ENCODE measurements at places on chromosomes 5 and 9.
A peak's percentile ranks its signal among the peaks of the same experiment; 100 is the strongest.

- no peak for DNase-seq
These were observed 166.2 kb upstream of the PPP2R2B start for GRCh38 chr5:147044572-147045273.

DNA sequence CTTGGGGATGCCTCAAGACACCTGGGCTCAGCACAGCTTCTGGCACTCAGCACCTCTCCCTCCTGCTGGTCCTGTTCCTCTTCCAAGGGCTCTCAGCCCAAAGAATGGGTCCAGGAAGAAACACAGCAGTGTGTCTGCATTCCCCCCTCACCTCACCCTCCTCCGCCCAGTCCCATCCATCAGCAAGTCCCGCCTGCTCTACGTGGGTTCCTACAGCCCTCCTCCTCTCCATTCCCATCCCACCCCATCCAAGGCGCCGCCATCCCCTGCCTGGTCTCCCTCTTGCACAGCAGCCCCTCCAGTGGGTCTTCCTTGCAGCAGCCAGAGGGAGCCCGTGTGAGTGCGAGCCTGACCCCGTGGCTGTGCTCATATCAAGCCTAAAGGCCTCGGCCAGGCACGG is 52.3 kb upstream of the RPL26L1 start:
- DNase-seq, result no peak

- DNase-seq, result no peak
These were observed 954 bp downstream of the TBCA start for GRCh38 chr5:77774981-77775789.

GRCh38 chr9:85248514-85249312 is 493.0 kb downstream of the AGTPBP1 start:
- no peak for DNase-seq

- DNase-seq, result no peak
These were observed 59.7 kb downstream of the PRELID2 start for GRCh38 chr5:145775411-145775810.

GRCh38 chr9:121483049-121483448 is 16.6 kb downstream of the GGTA1 start:
- DNase-seq, result no peak

GRCh38 chr5:156402387-156402921 is 75.5 kb downstream of the SGCD start:
- DNase-seq, result peak; percentile 13

GRCh38 chr9:113941056-113941455 is 64.9 kb downstream of the ZNF618 start:
- no peak for DNase-seq

- no peak for DNase-seq
These were observed 382.9 kb downstream of the MAT2B start for GRCh38 chr5:163888366-163888765.

DNA sequence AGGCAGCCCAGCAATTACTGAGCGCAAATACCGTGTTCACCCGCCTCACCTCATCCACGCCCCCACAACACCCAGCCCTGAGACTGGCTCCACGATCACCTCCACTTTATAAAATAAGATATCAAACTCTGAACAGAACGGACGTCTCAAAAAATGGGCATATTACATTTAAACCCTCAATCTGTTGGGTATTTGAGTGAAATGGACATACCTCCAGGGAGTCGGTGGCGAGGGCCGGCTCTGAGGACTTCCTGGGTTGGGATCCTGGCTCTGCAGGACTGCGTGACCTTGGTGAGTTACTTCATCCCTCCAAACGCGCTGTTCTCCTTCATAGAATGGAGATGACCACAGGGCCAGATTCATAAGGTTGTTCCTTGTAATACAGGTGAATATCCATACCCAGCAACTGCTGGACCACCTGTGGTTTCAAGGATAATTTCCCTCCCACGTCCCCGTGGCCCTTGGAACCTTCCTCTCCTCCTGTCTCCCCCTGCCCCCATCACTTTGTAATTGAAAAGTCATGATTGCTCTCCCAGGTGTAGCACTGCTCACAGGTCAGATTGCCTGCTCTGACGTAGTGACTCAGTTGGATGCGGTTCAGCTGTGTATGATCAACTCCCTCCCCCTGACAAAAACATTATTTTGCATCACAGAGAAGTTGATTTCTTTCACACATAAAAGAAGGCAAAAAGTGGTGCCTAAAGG is 135.6 kb downstream of the KCNIP1 start:
- no peak for DNase-seq

- DNase-seq, result no peak
These were observed 70.7 kb downstream of the PAX5 start for GRCh38 chr9:36963346-36963745.

- DNase-seq, result no peak
These were observed 4.2 kb downstream of the BARX1 start for GRCh38 chr9:93950619-93951601.

GRCh38 chr9:135941288-135941995 is 19.7 kb downstream of the UBAC1 start:
- DNase-seq, result no peak

GRCh38 chr9:127524373-127524772 is 73.1 kb downstream of the LRSAM1 start:
- DNase-seq, result no peak

DNA sequence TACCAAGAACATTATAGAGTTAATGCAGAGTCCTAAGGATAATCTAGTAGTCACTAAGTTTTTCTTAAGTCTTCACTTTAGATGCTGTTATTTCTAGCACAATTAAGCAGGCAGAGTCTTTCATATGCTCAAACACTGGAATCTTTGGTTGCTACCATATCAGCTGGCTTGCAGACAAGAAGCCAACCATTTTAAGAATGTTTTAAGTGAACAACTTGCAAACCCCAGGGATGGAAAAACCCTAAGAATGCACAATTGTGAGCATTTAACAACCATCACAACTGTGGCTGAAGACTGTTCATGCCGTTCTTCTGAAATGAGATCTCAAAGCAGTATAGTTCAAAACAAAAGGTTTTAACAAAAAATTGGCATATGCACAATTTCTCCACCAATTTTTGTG is 55.1 kb downstream of the CSNK1A1 start:
- DNase-seq, result no peak

GRCh38 chr5:30832519-30832918 is 361.0 kb upstream of the CDH6 start:
- DNase-seq, result no peak

DNA sequence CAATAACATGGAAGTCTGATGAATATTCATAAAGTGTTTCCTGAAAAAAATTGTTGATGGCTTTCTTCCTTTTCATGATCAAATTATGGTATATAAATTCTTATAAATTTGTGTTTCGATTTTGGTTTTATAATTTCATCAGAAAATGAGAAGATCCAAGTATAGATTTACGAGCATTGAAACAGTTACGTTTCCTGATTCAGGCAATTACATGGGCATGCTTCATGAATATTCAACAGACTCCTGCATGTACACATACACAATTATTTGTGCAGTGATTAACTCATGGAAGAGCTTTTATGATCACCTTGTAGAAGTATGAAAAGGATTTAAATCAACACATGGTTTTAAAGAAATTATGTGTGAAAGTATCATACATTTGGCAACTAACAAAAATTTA is 136.7 kb downstream of the MPDZ start:
- DNase-seq, result no peak

DNA sequence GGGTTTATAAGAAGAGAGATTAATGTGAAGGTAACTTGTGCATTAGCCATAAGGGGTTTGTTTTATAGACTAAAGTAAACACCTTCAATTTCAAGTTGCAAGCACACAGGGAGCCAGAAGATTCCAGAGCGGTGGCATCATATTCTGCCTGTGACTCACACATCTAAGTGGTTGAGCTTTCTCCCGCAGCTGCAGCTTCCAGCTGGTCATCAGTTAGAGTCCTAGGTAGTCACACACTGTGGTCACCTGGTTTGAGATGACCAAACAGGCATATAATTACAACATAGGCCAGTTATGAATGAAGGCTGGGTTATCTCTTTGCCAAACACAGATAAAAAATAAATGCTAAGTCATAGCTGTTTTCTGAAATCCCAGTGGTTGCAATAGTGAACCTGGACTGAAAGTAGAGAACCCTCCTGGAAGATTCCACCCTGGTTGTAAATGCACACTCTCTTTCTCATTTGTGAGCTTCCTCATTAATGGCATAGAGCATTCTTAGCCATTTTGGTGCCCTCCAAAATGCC is 171.3 kb downstream of the GDNF start:
- no peak for DNase-seq

GRCh38 chr9:109549386-109549785 is 51.3 kb upstream of the PTPN3 start:
- no peak for DNase-seq

GRCh38 chr9:90927496-90927895 is 125.9 kb downstream of the SYK start:
- no peak for DNase-seq

DNA sequence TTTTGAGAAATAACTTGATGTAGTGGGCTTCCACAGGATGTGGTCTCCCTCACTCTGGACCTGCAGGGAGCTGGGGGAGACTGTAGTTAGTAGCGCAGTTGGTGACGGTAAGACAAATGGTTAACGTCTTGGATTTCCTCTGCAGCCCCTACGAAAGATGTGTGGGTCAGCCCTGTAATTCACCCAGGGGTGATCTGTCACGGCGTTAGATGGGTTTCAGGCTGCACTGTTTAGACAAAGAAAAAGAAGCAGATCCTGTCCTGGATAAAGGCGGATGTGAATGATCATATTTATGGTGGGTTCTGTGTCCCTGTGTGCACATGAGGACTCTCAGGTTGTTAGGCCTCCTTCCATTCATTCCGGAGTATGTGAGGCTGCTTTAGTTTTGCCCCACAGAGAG is 142.0 kb upstream of the SLC28A3 start:
- DNase-seq, result no peak

- no peak for DNase-seq
These were observed 372.1 kb upstream of the SGCD start for GRCh38 chr5:155954701-155955445.

DNA sequence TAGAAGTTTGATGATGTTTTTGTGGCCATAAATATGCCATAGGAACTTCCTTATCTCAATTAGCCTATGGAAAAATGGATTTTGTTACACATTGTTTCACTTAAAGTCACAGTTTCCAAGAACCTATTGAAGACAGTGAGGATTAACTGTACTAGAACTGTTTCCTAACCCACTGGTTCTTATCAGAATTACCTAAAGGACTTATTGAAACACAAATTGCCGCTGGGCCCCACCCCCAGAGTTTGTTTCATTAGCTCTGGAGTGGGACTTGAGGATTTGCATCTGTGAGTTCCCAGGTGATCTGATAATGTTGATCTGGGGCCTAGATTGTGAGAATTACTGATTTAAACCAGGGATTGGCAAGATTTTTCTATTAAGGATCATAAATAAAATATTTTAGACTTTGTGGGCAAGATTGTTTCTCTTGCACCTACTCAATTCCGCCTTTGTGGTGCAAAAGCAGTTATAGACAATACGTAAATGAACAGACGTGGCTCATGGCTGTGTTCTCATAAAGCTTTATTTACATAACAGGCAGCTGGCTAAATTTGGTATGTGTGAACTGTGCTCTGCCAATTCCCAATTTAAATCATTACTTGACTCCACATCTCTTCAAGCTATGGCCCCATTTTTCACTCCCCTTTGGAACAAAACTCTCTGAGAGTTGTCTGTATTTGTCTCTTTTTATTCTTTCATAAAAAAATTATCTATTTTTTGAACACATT is 9.3 kb downstream of the JAK2 start:
- no peak for DNase-seq

DNA sequence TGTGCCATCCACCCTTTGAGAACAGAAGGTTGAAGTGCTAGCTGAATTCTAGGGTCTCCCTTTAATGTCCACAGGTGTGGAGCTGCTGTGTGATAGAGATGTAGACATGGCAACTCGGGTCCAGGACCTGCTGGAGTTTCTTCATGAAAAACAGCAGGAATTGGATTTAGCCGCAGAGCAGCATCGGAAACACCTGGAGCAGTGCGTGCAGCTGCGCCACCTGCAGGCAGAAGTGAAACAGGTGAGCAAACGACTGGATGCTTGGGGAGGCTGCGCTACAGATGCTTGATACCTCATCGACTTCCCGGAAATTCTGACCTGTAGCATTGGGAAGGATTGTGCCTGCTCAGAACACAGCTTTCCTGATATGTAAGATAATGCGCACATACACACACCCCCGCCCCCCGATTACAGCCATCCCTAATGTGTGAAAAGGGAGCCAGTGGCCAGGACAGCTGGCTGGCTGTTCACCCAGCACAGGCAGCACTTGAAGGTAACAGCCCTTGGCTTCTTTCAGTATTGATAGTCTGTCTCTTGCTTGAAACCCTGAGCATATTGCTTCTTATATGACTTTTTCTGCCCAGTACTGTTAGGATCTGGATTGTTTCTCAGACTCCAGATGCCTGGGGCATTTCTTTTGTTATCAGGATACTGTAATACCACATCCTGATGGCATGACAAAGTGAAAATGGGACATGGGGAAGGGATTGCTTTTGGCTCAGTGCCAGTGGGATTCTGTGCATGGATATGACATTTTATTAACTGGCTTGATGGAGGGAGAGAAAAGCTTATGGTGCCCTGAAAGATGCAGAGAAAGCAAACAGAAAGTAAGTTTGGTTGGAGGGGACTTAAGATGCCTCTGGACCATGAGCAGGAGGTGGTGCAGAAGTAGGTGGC is 216.8 kb upstream of the OTULINL start:
- no peak for DNase-seq

DNA sequence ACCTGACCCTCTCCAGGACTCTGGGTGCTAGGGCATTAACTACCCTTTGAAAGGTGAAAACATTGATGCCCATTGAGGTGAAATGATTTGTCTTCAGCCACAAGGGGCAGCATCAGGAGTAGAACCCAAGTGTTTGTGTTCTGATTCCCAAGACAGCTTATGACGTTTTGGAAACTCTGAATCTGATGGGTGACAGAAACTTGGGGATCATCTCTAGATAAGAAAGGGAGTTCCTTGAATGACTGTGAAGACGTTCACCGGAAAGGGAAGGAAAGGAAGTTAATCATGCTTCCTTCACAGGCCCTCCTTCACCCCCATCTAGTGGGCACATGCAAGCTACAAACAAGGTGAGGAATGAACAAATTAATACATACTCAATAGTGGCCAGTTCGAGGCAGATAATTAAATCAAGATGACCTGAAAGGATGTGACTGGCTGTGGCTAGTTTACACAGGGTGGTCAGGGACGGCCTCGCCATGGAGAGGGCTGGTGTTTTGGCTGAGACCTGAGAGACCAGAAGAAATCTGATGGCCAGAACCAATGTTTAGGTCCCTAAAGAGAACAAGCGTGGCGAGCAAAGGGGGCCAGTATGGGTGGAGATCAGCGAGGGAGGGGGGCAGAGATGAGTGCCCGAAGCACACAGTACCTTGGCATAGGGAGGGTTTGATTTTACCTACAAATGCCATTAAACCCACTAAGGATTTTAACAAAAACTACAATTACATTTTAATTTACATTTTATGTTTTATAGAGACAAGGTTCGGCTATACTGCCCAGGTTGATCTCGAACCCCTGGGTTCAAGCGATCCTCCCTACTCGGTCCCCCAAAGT is 937 bp upstream of the SLC26A2 start:
- peak; percentile 20 for DNase-seq

Data from activated T-helper 9 cell treated with anti-CD3 and anti-CD28 coated beads, Interleukin-2, amount 50 U/mL, for 16 hours (primary cell).